ENCODE measurements at places on chromosomes 4 and X.
A peak's percentile ranks its signal among the peaks of the same experiment; 100 is the strongest.

DNA sequence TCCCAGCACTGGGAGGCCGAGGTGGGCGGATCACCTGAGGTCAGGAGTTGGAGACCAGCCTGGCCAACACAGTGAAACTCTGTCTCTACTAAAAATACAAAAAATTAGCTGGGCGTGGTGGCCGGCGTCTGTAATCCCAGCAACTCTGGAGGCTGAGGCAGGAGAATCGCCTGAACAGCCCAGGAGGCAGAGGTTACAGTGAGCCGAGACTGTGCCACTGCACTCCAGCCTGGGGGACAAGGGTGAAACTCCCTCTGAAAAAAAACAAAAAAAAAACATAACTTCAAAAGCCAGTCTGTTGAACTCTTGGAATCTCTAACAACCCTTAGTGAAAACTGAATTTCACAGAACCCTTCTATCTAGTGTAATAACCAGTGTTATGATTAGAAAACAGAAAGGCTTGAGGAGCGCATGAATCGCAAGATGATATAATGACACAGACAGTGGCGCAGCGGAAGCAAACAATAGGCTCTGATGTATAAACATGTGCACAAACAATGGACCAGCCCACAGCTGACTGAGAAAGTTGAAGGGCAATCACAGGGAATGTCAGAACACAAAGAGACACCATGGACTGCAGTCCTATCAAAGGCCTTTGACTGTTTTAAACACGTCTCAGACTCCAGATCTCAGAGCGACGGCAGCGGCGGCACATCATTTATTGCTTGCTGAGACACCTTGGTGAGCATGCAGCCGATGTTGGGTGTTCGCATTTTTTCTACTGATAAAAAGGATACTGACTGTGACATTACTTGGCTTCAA is 81.6 kb downstream of the NSUN7 start:
- DNase-seq = no peak

GRCh38 chr4:69518102-69518501 is 22.4 kb upstream of the UGT2B4 start:
- no peak for DNase-seq

GRCh38 chr4:6991249-6991648 is 51.9 kb upstream of the TADA2B start:
- no peak for DNase-seq

DNA sequence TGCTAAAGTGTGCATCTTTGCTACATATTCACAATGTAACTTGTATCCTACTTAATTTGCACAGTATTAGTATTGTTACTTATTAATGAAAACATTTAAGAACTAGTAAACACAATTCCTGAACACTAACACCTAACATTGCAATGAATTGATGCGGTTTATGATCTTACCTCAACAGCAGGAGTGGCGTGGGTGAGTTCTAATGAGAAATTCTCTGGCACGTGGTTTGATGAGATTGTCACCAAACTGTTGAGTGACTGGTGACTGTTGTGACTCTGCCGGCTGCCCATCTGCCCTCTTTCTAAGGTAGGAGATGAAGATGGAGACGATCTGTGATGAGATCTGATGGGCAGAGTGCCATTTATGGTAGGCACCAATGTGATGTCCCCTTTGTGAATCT is 2.9 kb downstream of the PCDH18 start:
- no peak for DNase-seq

DNA sequence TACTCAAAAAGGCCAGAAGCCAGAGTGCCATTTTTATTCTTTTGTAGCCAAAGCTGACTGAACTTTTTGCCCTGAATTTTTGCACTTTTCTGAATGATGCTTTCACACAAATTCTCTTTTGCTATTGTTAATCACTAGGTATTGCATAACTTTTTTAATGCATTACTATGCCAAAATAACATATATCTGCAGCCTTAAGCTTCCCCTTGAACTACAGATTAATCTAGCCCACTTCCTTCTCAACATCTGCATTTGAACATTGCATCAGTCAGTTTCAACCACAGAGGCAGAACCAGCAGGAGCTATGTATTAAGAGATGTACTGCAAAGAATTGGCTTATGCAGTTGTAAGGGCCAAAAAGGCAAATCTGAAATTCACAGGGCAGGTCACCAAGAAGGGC is 197.6 kb upstream of the GYPA start:
- no peak for DNase-seq

- DNase-seq = no peak
These were observed 49.0 kb upstream of the CXorf51A start for GRCh38 chrX:146863566-146863965.

GRCh38 chr4:119050527-119051090 is 85.0 kb upstream of the MYOZ2 start:
- no peak for DNase-seq

DNA sequence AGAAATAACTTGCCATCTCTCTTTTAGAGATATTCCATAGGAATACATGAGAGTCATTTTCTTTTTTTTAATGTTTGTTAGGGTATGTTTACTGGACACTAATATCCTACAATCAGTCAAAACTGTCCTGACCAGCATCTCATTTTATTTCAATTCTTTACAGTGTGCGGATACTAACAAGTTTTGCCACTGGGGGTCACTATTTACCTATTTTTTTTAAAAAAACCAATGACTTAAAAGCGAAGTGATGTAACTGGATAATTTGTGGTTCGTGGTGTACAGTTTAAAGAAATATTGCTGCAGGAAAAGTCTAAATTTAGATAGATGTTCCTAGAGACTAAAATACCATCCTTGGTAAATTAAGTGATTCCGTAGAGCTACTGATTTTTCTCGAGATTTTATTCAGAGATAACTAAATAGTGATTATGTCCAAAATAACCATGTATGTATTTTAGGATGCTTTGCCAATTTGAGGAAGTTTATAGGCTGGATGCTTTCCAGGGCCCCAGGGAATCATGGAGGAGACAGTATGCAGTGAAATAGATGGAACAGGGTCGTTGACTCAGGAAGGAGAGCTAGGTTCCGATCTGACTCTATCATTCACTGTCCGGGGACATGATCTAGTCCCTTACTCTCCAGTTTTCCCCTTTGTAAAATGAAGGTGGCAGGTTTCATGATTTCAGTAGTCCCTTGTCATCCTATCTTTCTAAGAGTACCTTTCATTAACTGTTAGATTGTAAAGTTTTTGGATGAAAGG is 34.0 kb upstream of the GNPDA2 start:
- DNase-seq = peak; percentile 30

DNA sequence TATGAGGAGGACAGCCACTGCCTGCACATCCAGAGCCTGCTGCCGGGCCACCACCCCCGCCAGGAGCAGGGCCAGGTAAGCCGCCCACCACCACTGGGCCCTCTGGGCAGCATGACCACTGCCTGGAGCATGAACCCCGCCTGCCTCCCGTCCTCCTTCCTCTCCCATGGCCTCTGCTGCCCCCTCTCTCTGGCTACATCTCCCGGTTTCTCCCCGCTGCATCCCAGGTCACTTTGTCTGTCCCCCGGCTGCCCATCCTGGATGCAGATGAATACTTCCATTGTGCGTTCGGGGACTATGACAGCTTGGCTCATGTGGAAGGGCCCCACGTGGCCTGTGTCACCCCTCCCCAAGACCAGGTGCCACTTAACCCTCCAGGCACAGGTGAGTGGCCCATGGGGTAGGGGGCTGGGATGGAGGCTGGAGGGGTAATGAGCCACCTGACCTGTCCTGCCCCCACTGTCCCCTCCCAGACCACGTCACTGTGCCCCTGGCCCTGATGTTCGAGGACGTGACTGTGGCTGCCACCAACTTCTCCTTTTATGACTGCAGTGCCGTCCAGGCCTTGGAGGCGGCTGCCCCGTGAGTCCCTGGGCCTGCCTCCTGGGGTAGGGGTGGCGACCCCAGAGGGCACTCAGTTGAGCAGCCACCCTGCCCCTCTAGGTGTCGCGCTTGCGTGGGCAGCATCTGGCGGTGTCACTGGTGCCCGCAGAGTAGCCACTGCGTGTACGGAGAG is 6.0 kb downstream of the PLXNB3 start:
- DNase-seq = no peak

DNA sequence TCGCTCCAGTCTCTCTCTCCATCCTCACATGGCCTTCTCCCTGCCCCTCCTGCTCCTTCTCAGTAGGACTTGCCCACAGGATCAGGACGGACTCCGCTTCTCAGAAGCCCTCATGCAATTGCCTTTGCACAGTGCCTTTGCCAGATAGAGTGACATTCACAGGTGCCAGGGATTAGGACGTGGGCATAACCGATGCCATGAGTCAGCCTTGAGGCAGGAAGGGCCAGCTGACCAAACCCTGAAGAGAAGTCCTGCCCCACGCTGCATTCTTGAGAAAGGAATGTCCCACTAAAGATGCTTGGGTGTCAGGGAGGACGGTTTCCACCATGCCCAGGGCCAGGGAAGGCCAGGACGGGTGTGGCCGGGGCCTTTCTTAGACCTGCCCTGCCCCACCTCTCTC is 6.6 kb upstream of the GRPEL1 start:
- no peak for DNase-seq

DNA sequence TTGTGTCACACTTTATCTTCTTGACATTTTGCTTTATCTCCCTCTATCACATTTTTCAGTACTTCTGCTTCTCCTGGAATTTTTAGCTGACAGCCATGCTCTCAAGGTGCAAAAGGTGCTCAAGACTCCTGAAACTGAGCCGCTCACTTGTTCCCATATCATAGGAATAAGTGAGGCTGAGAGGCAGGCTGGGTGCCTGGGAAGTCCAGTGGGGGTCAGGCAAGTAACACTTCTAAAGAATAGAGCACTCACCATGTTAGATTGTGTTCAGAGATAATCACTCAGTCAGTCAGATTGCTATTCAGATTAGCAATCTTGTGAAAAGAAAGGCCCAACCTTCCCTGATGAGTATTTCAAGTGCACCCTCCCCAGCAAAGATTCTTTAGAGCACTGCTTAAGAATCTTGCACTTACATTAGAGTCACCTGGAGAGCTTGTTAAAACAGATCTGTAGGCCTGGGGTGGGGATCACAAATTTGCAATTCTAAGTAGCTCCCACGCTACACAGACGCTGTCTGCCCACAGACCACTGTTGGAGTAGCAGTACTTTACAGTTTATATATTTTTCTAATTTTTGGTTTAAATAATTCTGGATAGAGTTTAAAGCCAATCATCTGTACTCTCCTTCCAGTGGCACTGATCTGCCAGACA is 23.1 kb upstream of the LRAT start:
- DNase-seq = no peak

DNA sequence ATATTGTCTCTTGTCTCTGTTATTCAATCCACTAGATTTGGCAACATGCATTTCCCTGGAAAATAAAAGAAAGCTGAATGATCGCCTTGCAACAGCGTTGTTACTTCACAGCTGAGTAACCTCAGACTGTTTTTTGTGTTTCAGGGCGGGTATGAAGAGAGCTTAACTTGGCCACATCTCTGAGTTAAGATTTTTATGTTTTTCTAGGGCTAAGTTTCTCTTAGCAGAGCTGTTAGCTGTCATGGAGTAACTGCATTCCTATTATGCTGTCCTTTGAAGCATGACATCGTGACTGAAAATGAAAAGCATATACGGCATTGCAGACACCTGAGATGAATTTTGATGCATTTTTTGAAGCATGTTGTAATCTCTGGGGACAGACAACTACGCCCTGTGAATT is 1798.9 kb downstream of the PCDH7 start:
- DNase-seq = no peak

- DNase-seq = no peak
These were observed 7.6 kb downstream of the ACSL1 start for GRCh38 chr4:184818216-184818564.

GRCh38 chr4:141065872-141066271 is 67.4 kb downstream of the RNF150 start:
- DNase-seq = no peak

DNA sequence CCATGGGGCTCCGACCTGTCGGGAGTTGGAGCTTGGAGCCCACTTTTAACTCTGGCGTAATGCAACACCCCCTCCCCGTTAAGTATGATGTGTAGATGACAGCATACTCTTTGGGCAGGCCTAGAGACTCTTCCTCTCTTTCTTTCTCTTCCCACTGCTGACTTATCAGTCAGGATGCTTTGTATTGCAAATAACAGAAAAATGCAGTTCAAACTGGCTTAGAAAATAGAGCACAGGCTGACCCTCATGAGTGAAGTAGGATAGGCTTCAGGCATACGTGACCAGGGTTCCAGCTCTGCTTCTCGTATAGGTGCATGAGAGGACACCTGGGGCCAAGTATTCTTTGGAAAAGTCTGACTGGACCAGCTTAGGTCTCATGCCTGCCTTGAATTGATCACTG is 23.3 kb upstream of the RNF4 start:
- DNase-seq = no peak

GRCh38 chr4:79621061-79621460 is 213.0 kb upstream of the GK2 start:
- no peak for DNase-seq

DNA sequence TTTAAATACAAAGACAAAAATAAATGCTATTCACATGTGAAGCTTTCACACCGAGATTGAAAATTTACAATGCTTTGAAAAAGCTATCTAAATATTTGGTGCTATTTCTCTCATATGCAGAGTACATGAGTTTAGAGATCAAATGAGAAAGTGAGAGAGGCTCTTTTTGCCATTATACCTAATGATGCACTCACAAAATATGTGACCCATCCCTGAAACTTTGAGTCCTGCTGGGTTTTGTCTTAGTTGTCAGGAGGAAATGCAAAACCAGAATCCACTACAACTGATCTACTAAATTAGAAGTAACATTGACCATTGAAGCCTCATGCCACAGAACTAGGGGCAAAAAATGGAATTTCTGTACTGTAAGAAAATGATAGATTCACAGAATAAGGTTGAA is 251.7 kb downstream of the MAPK10 start:
- no peak for DNase-seq

DNA sequence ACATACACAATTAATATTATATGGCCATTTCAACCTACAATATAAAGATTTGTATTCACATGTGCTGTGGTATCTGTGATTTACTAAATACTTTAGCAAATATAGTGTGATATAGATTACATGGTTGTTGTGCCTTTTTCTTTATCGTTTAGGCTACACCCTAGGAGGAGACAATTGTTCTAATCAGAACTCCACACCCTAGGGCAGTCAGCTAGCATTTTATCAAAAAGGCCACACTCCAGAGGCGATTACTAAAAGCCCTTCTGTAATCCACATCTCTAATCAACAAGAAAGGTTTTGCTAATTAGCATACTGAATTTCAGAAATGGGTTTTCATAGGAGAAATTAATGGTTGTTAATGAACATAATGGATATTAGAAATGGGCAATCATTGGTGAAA is 319.5 kb upstream of the NOCT start:
- DNase-seq = no peak

- no peak for DNase-seq
These were observed 95.0 kb upstream of the FTHL17 start for GRCh38 chrX:31166832-31167231.

GRCh38 chr4:29278585-29278984 is 1441.6 kb upstream of the PCDH7 start:
- DNase-seq = no peak

- DNase-seq = no peak
These were observed 4.9 kb upstream of the NAF1 start for GRCh38 chr4:163171590-163171989.

GRCh38 chrX:39174241-39174771 is 373.0 kb downstream of the MID1IP1 start:
- DNase-seq = no peak

- no peak for DNase-seq
These were observed 461.7 kb downstream of the PCDH18 start for GRCh38 chr4:137070614-137071013.

Data from CD4-positive, alpha-beta T cell treated with Interleukin-4 for 4 hours (primary cell).